GM23248 (cell line): ENCODE measurements at places on chromosomes 5 and 9. TPM values are rescaled to one million over a fixed set of nuclear protein-coding genes. Genes with fewer than 3 reads are reported as not detected.

The ZNG1C gene
- 11.4 and 12.8 TPM in 2 replicates for total RNA-seq

The KIF4B gene
- total RNA-seq: not detected in 2 replicates

GRCh38 chr5:68739752-68740151 is 354.1 kb upstream of the SLC30A5 start:
- DNase-seq: no peak
- H3K27ac ChIP-seq: no peak overlapping the region
- H3K4me1 ChIP-seq: no peaks in the 10 kb centered on the region
- H3K4me3 ChIP-seq: no peak overlapping the region

DNA sequence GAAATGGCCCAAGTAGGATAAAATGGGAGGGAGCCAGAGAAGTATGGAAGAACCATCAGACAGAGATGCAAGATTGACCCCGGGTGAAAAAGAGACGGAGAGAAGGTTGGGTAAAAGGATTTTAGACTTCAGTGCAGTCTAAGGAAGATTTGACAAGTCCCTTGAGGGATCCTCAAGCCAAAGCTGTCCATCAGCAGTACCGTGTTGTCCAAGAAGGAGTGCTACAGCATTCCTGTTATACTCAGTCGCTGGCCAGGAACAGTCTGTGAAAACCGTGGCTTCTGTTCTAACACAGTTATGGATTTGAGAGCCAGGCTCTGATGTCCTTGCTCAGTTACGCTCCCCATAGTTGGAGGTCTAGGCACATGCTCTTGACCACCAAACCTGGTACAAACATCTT is 383.9 kb upstream of the DAB2 start:
- H3K4me3 ChIP-seq: no peak overlapping the region
- H3K27ac ChIP-seq: no peak overlapping the region
- no peak for DNase-seq
- H3K36me3 ChIP-seq: no peaks in the 10 kb centered on the region
- H3K27me3 ChIP-seq: no peaks in the 10 kb centered on the region

DNA sequence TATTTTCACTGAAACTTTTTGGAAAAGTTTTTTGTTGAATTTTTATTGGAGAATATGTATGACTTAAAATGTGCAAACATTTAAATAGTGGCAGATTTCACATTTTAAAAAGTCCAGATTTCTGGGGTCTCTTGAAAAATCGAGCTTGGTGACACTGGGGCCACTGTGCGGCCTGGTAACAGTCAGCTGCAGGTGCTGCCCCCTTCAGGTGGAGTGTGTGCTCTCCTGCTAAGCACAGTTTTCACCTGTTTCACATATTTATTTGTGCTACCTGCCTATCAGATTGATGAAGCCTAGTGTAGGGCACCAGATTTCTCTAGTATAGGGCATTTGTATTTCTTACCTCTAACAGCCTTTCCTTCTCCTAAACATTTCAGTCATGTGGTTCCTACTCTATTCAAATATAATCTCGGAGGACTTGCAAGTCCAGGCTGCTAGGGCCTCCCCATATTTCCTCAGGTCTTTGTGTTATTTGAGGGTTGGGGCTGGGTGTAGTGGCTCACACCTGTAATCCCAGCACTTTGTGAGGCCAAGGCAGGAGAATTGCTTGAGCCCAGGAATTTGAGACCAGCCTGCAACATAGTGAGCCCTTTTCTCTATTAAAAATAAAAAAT is 95.8 kb upstream of the KLF9 start:
- no peak overlapping the region for H3K4me3 ChIP-seq
- H3K27ac ChIP-seq: no peak overlapping the region
- no peaks in the 10 kb centered on the region for H3K27me3 ChIP-seq
- H3K36me3 ChIP-seq: no peaks in the 10 kb centered on the region
- H3K4me1 ChIP-seq: no peaks in the 10 kb centered on the region

DNA sequence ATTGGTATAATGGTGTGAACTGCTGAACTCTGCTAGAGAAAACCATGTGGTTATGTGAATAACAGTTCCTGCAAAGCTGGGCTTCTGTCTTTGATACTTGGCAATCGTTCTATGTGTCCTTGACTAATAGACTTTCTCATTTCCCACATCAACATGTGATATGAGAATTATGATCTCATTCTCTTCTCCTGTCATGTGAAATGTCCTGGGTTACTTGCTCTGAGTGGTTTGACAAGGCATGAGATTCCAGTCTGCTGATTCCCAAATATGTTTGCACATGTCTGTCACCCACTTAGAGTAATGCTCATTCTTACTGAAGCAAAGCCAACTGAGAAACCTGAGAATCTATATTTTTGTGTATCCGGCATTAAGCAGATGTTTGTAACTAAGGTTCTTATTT is 141.2 kb downstream of the PARP8 start:
- DNase-seq: no peak
- no peaks in the 10 kb centered on the region for H3K4me1 ChIP-seq
- no peaks in the 10 kb centered on the region for H3K27me3 ChIP-seq
- H3K36me3 ChIP-seq: no peaks in the 10 kb centered on the region
- no peak overlapping the region for H3K4me3 ChIP-seq
